Activated CD4-positive, alpha-beta memory T cell treated with anti-CD3 and anti-CD28 coated beads for 36 hours (primary cell): ENCODE measurements at places on chromosomes 5 and 9. TPM values are rescaled to one million over a fixed set of nuclear protein-coding genes. Genes with fewer than 3 reads are reported as not detected.
A peak's percentile ranks its signal among the peaks of the same experiment; 100 is the strongest.

- no peak overlapping the region for H3K27ac ChIP-seq
- peak overlapping the region; percentile 1 for H3K4me3 ChIP-seq
- H3K36me3 ChIP-seq, result peaks cover 2% of the 10 kb centered on the region
- no peaks in the 10 kb centered on the region for H3K4me1 ChIP-seq
- no peaks in the 10 kb centered on the region for H3K27me3 ChIP-seq
- peak; percentile 17 for DNase-seq
These were observed 66.3 kb downstream of the RGMB start for GRCh38 chr5:98839469-98840383.

DNA sequence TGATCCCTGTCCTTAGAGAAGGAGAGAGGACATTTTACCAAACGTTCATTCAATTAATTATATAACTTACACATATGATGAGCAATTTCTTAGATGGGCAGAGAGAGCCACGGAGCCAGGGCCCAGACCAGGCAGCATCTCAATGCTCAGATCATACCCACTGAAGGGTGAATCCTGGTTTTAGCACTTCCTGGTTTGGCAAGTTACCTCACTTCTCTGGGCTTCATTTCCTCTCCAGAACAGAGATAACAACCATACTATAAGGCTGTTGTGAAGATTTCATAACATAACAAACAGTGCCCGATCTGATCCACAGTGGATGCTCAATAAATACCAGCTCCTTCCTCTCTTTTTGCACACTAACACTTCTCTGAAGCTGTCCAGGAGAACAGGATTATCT, 271.1 kb downstream of the DENND1A start:
- no peaks in the 10 kb centered on the region for H3K4me1 ChIP-seq
- H3K27me3 ChIP-seq, result no peaks in the 10 kb centered on the region
- H3K36me3 ChIP-seq, result peaks cover 24% of the 10 kb centered on the region
- no peak overlapping the region for H3K27ac ChIP-seq
- DNase-seq, result no peak

ASS1 gene
- 6.3 TPM for total RNA-seq

ZFP2 gene
- 0.40 TPM for total RNA-seq

SOHLH1 gene
- total RNA-seq, result not detected
